Activated T-cell treated with anti-CD3 and anti-CD28 coated beads for 48 hours (primary cell): ENCODE measurements at places on chromosomes 5 and 9.

GRCh38 chr9:102237520-102237919 is 499.1 kb upstream of the GRIN3A start:
- DNase-seq = no peak

DNA sequence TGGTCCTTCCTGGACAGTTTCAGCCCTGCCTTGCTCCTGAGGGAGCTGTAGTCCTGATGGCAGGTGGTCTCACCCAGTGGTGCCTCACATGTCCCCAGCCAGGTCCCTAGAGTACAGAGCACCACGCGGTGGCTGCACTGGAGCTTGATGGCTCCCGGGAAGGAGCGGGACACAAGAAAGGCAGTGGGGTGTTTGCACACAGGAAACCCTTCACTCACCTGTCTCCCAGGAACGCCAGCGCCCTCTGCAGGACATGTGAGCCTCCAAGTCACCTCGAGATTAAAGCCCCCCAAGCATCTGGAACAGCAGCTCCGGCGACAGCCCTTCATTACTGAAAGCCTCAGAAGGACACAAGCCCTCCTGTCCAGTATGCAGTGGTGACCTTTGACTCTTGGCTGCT is 19.9 kb upstream of the TMEM250 start:
- peak; percentile 46 for DNase-seq

DNA sequence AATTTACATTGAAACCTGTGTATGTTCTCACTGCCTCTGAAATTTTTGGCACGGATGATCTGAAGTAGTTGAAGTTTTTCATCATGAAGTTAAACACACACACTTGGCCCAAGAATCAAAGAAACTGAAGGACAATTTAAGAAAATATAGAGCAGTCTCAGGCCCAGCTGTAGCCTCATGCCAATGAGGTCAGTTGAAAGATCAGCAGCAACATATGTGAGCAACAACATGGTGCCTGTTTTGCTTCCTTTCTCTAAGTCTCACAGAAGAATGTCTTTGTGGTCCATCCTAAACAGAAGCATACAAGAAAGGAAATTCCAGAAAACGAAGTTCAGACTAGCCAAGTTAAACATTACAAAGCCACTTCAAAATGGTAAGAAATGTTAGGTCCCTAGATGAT is 1737.2 kb downstream of the MAT2B start:
- no peak for DNase-seq

DNA sequence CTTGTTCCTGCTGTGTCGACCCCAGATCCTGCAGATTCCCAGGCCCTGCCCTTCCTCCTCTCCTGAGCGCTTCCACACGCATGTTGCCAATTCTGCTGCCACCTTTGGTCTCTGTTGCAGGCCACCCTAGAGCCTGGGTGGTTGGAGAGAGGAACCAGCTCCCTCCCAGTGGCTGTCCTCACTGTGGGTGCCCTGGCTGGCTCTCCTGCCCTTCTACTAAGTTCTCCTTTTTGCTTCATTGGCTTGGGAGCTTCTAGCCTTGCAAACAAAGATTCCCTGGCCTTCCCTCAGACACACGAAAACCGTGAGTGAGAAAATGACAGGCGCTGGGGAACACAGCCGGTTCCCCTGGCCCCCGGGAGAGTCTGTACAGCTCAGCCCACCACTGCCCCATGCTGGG is 14.2 kb upstream of the NCS1 start:
- no peak for DNase-seq

- DNase-seq = no peak
These were observed 4.8 kb upstream of the F2RL1 start for GRCh38 chr5:76813982-76814562.

DNA sequence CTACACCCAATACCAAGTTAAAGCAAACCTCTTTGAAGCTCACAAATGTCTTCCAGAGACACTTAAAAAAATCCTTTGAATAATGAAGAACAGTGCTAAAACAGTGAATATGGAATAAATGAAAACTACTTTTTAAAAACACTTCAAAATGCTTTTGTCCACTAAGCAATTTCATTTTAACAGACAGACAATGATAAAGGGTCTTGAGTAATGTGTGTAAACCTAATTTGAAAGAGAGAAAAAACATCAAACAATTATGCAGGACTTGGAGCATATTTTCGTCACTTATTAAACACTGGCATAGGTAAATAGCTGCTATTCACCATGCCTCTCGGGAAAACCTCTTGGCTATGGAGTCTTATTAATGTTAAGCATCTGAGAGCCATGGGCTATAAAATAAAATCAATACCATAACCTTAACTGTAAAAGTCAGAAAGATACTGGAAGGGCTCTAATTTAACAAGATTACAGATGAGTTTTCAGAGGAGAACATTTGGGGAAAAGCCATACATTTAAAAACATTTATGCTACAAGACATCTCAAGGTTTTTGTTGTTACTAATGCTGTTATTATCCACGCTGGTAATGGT is 177.8 kb downstream of the NFIB start:
- no peak for DNase-seq

DNA sequence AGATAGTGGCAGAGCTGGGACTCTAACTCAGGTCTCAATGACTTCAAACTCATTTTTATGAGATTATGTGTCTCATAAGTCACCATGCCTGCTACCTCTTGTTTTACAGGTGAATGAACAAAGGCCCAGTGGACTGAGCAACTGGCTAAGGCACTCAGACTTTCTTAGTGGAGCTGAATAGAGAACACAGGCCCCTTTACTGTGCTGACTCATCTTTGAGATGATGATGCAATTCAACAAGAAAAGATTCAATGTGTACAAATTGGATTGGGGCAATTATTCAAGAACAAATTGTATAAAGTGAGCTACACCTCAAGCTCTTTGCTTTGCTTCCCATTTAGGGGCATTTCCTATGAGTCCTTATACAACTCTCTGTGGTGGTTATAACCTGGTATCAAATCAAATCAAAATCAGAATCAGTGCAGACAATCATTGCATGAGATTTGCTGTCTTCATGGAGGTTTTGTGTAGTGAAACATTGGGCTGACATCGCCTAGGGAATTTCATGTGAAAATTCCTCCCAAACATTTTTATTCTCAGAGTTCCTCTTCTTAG is 84.3 kb upstream of the PPP2R2B start:
- DNase-seq = no peak

GRCh38 chr5:135993880-135994636 is 34.7 kb upstream of the TGFBI start:
- no peak for DNase-seq

GRCh38 chr9:93952784-93953495 is 2.2 kb downstream of the BARX1 start:
- DNase-seq = no peak

- DNase-seq = no peak
These were observed 32.4 kb downstream of the GOLGA2 start for GRCh38 chr9:128243215-128244018.

DNA sequence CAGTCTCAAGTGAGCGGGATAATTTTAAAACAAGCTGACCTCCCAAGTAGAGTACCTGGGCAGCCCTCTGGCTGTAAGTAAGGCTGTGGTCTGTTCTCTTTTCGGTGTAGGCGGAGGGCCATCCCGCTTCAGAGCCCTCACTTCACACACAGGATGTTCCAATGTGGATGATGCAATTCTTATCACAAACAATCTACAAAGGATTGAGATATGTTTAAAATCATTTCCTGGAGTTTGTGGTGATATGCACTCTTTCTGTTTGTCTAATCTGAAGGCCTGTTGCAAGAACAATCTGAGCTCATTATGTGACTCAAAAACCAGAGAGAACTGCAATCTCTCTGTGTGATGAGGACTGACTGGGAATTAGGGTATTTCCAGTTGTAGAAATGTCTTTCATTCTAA is 42.5 kb downstream of the ITGA2 start:
- peak; percentile 30 for DNase-seq

DNA sequence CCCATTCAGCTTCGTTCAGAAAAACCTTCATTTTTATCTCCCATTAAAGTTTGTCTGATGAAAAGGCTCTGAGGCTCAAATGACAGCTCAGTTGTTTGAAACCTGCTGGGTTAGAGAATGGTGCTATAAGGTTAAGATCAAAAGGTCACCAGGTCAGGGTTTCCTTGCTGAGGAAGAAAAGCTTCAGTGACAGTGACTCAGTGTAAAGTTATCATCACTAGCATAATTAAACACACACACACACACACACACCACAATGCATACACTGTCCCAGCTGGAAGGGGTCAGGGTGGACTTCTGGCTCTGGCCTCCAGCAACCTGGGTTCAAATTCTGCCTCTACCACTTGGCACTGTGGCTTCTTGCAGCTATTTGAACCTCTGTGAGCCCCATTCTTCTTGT is 281.1 kb downstream of the DOCK8 start:
- DNase-seq = no peak

- no peak for DNase-seq
These were observed 11.7 kb upstream of the PCDHB1 start for GRCh38 chr5:141039517-141039916.

DNA sequence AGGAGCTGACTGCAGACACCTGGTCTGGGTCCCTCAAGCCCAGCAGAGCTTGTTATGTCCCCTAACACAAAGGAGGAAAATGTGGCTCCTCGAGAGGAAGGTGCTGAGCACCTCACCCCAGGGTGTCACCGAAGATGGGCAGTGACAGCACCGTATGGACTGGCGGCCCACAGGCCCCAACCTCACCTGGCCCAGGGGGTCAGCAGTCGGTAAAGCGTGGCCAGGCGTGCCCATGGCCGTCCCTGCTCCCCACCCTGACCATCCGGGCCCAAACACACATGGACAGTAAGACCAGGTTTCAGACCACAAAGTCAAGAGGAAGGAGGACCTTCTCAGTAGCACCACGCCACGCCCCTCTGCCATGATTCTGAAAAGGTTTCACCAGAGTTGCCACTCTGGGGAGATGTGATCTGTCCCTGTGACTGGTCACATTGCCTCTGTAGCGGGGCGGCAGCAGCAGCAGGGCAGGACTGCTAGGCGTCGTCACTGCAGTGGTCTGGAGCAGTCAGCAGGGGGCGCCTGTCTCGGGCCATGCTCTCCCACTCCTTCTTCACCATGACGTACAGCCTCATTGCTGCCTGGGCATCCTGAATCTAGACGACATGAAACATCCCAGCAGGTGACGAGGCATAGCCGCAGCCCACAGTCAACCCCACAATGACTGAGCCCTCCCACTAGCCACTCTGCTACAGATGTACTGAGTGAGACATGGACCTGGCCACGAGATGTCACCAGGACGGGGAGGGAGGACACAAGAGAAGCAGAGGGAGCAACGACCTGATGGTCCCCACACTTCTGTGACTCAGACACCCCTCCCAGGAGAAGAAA is 11.1 kb downstream of the REXO4 start:
- peak; percentile 81 for DNase-seq

DNA sequence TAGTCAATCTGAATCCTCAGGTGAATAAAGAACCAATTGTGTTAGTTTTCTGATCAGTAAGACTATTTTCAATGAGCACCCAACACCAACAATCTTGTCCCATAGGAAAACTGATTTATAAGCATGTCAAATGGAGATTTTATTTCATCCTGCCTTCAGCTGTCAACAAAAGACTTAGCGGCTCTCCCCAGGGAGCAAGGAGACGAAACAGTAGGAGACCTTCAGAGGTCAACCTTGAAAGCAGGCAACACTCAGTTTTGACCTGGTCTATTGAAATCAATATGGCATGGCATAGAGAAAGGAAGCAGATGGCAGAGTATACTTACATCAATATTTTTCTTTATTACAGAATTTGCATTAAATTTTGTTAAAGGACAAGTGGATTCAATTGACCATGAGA is 34.1 kb downstream of the ZNF622 start:
- DNase-seq = no peak

DNA sequence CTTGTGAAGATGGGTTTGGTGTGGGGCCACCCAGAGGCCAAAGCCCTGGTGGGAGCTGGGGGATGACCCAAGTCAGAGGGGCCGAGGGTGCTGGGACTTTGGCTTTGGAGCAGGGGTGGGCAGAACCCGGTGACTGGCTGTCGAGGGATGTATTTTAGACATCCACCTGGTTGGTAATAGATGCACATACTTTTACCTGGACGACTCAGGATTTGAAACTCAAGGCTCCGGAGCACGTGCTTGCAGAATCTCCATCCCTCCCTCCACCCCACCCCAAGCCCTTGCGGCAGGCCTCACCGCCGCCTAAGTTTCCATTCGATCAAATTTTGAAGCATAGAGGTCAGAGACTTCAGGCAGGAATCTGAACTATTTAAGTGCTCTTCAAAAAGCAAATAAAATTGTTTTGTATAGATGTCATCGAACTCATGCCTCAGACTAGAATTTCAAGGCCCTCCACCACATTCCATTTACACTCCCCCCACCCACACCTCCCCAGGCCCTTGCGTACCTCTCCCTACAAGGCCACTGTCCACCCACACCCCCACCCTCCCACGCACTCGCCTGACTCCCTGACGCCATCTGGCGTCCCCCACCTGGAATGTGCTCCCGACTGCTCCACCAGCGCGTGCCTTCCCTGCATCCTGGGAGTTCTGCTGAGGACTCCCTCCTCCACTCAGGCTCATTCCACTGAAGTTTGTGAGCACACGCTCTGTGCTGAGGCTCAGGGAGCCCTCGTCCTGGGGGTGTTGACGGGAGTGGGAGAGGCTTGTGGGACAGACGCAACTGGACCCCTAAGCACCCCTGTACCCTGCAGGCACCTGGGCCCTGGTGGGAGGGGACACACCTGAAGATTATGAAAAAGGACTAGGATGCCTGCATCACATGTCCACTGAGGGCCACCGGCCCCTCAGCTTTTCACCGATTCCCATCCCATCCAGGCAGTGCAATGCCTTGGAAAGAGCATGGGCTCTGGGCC is 56.4 kb upstream of the RPL26L1 start:
- no peak for DNase-seq

- no peak for DNase-seq
These were observed 16.3 kb downstream of the CARD19 start for GRCh38 chr9:93112116-93112863.

DNA sequence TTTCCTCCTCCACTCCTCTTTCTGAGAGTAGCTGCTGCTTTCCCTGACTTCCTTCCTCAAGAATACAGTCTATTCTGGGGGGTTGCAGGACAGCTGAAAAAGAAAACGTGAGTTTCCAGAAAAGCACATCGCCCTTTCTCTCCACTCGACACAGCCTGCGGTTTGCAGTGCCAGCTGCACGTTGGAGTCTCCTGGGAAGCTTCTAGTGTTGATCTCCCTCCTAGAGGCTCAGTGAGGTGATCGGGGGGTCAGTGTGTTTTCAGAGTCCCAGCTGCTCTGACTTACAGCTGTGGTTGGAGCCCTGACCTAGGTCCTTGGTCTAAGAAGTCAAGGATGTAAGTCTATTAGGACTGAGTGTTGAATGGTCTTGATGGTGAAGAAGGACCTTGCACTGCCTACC is 25.0 kb upstream of the SUSD3 start:
- DNase-seq = no peak

GRCh38 chr9:109231593-109231992 is 64.5 kb upstream of the FRRS1L start:
- no peak for DNase-seq

GRCh38 chr5:172119921-172120688 is 67.9 kb downstream of the STK10 start:
- DNase-seq = no peak

- no peak for DNase-seq
These were observed 108.2 kb upstream of the DMAC1 start for GRCh38 chr9:7907551-7908337.
